ENCODE measurements at places on chromosomes 12 and 14. TPM values are rescaled to one million over a fixed set of nuclear protein-coding genes. Genes with fewer than 3 reads are reported as not detected.

DNA sequence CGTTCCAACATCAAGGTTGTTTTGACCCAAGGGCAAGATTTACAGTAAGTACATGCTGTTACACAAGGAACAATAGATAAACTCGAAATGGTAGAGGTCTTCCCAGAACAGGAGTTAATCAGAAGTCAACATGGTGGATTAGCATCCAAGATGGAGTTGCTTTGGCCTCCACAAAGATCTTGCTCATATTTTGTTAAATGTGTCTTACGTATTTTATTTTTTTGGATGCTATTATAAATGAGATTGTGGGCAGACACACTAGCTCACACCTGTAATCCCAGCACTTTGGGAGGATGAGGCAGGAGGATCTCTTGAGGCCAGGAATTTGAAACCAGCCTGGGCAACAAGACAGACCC lies 22.3 kb upstream of the RAB21 start:
- DNase-seq = no peak

DNA sequence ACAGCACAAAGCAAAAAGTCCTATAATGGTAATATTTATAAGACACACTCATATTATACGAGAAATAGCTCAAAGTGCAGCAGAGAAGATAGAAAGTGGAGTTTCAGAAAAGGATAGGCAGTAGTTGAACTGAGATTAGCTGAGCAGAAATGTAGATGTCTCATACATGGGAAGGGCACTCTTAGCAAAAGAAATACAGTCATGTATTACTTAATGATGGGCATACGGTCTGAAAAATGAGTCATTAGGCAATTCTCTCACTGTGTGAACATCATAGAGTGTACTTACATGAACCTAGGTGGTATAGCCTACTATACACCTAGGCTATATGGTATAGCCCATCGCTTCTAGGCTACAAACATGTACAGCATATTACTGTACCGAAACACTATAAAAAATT lies 671.3 kb downstream of the RPS29 start:
- no peak for DNase-seq

KRT79 gene
- polyA plus RNA-seq = not detected

GRCh38 chr14:57493467-57494181 lies at the start of gene CCDC198:
CCDC198 (minus strand) TSS chr14:57493857; CDS start chr14:57493715, 142 bp downstream.
- no peak for DNase-seq

DNA sequence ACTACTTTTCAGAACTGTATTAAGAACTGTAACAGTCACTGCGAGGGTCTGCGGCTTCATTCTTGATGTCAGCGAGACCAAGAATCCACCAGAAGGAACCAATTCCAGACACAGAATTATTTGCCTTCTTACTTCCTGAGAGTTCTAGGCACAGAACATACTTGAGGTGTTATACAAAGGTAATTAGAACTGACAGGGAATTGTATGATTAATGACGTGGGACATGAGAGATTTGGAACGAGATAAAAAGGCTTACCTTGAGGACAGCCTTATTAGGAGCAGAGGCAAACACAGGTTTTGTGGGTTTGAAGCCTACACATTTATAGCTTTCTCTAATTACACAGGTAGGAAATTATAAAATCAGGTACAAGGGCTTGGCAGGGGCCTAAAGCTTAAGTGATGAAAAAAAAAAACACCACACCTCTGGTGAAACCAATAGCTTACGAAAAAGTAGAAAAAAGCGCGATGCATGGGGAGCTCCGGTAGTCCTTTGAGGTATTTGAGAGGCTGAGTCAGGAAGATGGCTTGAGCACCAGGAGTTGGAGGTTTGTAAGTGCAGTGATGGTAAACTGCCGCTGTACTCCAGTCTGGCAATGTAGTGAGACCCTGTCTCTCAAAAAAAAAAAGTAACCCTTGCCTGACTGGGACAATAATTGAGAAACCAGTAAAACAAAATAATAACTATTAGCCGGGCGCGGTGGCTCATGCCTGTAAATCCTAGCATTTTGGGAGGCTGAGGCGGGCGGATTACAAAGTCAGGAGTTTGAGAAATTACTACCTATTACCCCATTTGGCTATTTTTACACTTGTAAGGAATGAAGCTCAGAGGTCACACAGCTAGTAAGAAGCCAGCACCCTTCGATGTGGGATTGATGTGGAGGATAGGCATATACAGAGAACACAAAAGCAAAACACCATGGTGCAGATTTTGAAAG lies 795 bp upstream of the ACOT2 start:
- no peak for DNase-seq

DNA sequence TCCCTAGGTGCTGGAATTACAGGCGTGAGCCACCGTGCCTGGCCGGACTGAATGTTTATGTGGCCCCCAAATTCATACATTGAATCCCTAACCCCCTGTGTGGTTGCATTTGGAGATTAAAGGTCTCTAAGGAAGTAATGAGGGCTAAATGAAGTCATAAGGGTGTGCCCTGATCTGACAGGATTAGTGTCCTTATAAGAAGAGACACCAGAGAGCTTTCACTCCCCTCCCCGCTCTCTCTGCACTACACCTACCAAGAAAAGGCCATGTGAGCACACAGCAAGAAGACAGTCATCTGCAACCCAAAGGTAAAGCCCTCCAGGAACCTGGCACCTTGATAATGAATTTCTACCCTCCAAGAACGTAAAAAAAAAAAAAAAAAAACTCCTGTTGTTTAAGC lies 212.1 kb upstream of the CAND1 start:
- no peak for DNase-seq

OR4E2 gene
- not detected for polyA plus RNA-seq

- DNase-seq = no peak
Measured at GRCh38 chr12:58463051-58463450, 457.3 kb downstream of the LRIG3 start.

DLGAP5 gene
- polyA plus RNA-seq = 0.19 TPM

DNA sequence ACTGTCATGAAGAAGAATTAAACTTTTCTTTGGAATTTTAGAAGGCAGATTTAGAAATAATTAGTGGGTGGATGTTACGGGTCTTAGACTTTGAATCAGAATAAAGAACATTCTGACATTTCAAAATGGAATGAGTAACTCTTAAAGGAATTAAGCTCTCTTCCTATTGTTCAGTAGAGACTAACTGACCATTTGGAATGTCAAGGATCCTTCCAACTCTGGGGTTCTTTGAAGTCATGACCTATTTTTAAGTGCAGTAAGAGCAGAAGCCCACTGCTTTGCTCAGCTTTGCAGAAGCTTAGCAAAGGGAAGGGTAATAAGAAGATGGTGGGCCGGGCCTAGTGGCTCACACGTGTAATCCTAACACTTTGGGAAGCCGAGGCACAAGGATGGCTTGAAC lies 4.0 kb downstream of the CHURC1 start:
- DNase-seq = no peak

- DNase-seq = no peak
Measured at GRCh38 chr12:8662593-8662992, at the start of gene MFAP5. MFAP5 (minus strand) TSS chr12:8662826; CDS start chr12:8662104, 722 bp downstream.

DNA sequence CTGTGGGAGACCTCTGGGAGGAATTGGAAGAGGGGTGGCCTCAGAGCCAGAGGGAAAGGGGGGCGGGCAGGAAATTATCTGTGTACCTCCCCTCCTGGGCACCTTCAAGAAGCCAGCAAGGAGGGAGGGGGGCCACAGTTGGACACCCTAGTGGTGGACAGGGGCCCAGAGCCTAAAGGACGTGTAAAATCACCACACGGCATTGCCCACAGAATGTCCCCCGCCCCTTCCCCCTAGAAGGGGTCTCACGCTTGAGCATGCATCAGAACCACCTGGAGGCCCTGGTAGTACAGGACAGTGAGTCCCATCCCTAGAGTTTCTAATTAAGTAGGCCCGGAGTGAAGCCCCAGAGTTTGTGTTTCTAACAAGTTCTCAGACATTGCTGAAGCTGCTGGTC lies 8.2 kb downstream of the ENDOU start:
- DNase-seq = no peak

GRCh38 chr14:34137001-34137745 lies 186.3 kb upstream of the EGLN3 start:
- DNase-seq = no peak

- DNase-seq = no peak
Measured at GRCh38 chr14:34223373-34224148, 238.5 kb downstream of the SPTSSA start.

PRDM4 gene
- 15.7 TPM for polyA plus RNA-seq

GRCh38 chr14:92039063-92039718 lies 668 bp downstream of the TRIP11 start:
- peak; percentile 42 for DNase-seq

Data from urinary bladder (tissue), 4 donors.